Astrocyte of the spinal cord (primary cell): ENCODE measurements at places on chromosomes 6 and 20.

DNA sequence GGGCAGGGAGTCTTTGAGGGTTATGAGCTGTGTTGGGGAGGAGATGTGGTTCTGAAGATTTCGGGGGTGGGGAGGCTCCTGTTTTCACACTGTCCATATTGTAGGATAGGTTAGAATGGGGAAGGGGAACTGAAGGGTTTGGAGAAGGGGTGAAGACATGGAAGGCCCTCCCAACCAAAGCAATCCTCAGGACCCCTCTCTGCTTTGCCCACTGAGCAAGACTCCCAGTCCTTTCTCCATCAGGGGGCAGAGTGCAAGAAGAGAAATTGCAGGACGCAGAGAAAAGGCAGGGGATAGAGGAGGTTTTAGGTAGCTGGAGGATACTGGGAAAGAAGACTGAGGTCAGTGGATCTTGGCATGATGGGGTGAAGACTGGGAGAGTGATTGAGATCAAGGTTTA, 3.9 kb downstream of the SYNGAP1 start:
- DNase-seq = no peak

GRCh38 chr6:158474961-158475343, 84.9 kb upstream of the TMEM181 start:
- DNase-seq = peak; percentile 29

DNA sequence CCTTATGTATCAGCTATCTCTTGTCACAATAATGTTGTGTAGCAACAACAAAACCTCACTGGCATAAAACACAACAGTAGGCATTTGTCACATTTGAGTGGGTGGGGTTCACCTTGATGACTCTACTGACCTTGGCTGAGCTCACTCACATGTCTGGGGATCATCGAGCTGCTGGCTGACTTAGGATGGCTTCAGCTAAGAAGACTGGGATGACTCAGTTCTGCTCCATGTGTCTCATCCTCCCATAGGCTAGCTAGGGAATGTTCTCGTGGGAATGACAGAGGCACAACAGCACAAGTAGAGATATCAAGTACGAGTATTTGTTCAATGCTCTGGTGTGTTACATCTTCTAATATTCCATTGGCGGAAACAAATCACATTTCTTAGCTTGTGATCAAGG, 167.9 kb downstream of the PLCB1 start:
- DNase-seq = peak; percentile 15

DNA sequence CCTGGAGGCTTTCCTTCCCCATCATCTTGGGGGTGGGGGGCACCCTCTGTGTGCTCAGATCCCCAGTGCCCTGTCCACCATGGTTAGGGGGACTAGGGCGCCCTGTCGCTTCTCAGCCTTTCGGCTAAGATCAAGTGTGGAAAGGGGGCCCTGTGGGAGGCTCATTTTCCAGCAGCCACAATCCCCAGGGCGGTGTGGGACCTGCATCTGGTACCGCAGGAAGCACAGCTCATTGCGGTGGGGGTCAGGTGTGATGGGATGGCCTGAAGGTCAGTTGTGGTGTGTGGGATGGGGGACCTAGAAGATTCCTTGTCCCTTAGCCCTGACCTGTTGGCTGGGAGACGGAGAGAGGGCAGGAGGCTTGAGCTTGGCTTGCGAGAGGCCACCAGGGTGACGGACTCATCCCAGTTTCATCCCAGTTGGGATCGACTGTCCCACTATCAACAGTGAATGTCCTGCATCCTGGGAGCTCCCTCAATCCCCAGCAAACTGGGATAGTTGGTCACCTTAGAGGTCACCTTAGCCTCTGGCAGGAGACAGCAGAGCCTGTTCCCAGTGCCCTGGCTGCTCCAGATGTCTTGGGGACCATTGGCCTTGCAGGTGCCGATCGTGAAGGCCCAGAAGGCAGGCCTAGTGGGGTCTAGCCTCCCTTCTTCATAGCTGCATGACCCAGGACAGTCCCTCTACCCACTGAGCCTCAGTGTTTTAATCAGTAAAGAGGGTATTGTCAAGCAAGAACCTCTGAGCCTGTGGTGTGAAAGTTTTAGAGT, 64.5 kb upstream of the PMEPA1 start:
- DNase-seq = no peak

- DNase-seq = no peak
Observed at GRCh38 chr6:30743099-30744053, 889 bp upstream of the FLOT1 start.

- no peak for DNase-seq
Observed at GRCh38 chr20:41453010-41453950, 86.7 kb upstream of the EMILIN3 start.

DNA sequence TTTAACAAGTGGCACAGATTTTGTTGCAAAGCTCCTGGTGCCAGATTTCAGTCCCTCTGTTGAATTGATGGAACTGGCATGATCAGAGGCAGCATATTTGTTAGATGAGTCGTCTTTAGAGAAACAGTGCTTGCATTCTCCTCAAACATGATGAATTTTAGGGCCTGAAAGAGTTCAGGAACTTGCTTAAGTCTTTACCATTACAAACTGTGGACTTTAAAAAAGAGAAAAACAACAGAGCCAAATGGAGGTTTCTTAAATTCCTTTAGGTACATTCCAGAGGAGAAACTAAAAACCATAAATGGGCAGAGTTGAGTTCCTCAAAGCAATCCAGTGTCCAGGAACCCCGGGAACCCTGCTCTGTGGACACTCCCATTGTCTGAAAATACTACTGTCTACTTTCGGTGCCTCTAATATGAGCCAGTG, 2.5 kb downstream of the GTF2H5 start:
- DNase-seq = peak; percentile 95

DNA sequence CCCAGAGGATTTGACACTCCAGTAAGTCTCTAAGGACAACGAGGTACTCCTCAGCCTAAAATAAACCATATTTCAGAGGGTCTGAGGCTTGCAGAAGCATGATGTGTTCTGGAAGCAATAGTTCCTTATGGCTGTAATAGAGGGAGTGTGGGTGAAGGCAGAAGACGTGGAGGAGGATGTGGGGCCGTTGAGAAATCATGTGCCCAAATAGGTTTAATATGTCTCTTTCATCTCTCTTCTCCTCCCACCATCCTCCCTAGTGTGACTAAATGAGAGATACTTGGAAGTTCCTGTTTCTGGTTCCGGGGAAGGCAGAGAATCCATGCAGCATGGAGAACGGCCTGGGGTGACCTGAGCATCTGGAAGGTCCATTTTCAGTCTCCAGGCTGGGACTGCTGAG, 174.0 kb upstream of the RSPO3 start:
- DNase-seq = no peak

- no peak for DNase-seq
Observed at GRCh38 chr6:125747589-125748405, 1.6 kb upstream of the HEY2 start.

- DNase-seq = peak; percentile 57
Observed at GRCh38 chr6:82178077-82178758, 69.3 kb downstream of the IBTK start.

- DNase-seq = peak; percentile 43
Observed at GRCh38 chr6:72464246-72464645, 157.6 kb upstream of the KCNQ5 start.

GRCh38 chr6:15285682-15286294, 39.9 kb downstream of the JARID2 start:
- no peak for DNase-seq

DNA sequence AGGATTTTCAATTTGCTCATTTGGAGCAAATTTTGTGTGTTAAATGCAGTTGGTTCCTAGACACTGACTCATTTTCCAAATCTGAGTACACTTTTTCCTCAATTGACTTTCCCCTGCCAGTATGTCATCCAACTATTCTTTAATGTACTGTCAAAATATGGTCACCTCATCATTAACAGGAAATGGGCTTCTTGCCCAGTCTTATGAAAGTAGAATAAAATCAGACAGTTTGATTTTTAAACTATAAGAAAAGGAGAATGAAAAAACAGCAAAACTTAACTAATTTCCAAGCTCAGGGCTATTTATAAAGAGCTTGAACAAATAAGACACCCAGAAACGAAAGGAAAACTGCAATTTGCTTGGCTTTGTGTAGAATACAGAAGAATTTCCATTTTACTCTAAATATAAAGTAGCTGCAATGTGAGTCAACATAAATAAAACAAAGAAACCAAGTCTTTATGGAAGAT, 43.7 kb upstream of the RAB23 start:
- peak; percentile 81 for DNase-seq

DNA sequence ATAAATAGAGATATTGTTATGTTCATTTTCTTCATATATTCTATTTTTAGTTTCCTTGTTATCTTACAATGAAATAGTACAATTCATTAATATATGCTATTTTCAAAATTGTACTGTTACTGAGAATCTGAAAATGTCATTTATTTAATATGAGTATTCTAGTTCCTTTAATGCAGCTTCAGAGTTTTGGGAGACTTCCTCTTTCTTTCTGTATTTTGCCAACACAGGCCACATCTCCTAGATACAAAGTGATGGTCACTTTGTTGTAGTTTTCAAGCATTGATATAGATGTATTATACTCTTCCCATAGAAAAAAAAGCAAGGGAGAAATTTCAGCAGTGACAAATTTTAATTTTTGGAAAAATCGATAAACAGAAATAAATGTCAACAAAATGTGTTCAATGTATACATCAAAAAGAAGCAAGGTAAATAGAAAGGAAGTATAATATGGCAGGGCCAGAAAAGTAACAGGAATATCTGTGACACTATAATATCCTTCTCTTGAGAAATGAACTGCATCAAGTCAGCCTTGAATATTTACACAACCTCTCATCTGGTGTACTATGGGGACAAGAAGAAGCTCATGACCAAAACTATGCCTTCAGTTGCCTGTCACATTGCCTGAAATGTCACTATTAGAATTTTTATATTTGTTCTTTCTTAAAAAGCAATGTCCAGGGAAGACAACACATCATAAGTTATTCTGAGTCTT, 396.0 kb downstream of the TBC1D32 start:
- no peak for DNase-seq

DNA sequence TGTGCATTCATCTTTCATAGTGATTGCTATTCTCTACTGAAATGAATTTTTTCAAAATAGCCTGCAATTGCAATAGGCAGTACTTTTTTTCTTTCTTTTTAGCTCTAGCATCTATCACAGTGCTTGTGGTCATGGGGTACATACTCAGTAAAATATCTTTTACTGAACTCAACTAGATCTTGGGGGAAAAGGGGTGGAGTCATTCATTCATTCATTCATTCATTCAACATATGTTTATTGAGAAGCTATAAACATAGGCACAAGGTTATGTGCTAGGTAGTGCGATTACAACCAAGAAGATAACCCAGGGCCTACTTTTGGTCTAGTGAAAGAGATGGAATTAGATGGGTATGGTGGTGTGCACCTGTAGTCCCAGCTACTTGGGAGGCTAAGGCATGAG, 1.4 kb upstream of the CDKAL1 start:
- no peak for DNase-seq

- DNase-seq = no peak
Observed at GRCh38 chr20:45301824-45302271, 4.8 kb upstream of the RBPJL start.

GRCh38 chr6:137095093-137095492, 50.3 kb upstream of the IL20RA start:
- no peak for DNase-seq

DNA sequence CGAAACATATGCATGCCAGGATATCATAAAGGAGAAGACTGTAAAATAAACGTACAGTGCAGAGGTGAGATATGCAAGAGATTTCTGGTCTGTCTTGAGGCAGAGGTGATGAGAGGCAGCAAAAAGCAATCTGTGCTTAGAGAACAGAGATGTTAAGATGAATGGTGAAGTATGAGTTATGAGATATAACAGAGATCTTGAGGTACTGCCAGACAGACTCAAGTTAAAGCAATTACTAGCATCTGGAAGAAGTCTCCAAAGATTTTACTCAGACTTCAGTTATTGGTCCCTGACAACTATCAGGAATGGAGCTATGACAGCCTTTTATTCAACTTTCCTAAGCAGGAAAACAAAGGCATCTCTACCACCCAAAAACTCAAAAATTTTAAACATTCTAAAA, 122.8 kb upstream of the DST start:
- no peak for DNase-seq

DNA sequence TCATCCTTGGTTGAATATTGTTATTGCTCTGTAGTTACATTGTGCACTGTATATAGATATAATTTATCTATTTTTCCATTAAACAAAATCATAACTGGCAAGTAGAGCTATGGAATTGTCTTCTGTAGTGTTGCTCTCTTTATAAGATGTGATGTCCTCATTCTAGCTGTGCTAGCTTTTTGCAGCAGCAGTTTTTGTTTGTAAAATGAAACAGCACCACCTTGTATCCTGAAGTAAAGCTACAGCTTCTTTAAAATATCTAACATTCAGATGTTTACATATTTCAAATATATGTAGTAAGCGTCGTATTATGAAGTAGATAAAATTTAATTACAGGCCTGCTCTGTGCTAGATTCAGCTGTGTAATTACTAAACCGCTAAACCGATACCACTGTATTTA, 328.8 kb upstream of the MANEA start:
- no peak for DNase-seq

GRCh38 chr20:58710481-58711265, 18.1 kb downstream of the NPEPL1 start:
- no peak for DNase-seq

DNA sequence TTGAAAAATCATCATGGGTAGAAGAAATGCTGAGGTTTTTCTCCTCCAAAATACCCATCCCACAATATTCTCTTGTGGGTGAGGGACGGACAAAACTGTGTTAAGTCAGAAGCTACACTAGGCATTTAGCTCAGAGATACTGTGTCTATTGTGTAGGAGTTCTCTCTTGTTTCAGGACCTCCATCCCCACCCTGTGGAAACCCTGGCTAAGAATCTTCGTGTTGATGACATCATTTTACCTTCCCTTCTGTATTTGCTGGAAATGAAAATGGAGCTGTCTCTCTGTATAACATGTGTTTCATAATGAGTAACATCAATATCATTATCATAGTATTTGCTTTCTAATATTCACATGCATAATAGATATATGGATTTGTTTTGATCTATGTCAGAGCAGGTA, 1193.0 kb upstream of the CITED2 start:
- DNase-seq = peak; percentile 16

- DNase-seq = no peak
Observed at GRCh38 chr6:160028487-160029275, 59.8 kb downstream of the IGF2R start.

- DNase-seq = peak; percentile 27
Observed at GRCh38 chr6:71537717-71538116, 249.1 kb downstream of the OGFRL1 start.

- no peak for DNase-seq
Observed at GRCh38 chr20:16671753-16672152, 58.1 kb upstream of the SNRPB2 start.

- DNase-seq = no peak
Observed at GRCh38 chr6:105227295-105227767, 47.5 kb upstream of the POPDC3 start.

- no peak for DNase-seq
Observed at GRCh38 chr6:111651185-111652034, 45.7 kb upstream of the TRAF3IP2 start.

DNA sequence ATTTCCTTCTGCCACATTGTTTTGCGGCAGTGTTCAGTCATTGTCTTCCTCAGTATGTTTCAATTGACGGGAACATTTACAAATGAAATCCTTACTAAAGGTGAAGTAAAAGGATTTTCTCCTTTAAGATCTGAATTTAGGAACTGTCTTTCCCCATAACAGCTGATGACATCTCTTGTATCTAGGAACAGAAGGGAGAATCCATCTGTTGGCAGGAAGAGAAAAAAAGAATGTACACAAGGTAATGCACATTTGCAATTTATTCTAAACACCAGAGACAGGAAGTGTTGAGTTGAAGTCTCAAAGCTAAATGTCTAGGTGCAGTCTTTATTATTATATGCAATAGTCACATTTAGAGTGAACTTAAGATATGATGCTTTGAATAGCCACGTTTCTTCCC, 334.5 kb downstream of the HDGFL1 start:
- no peak for DNase-seq

GRCh38 chr6:32799740-32800139, 17.1 kb downstream of the HLA-DOB start:
- DNase-seq = no peak

GRCh38 chr6:3534599-3534998, 77.7 kb upstream of the SLC22A23 start:
- peak; percentile 48 for DNase-seq
